ENCODE measurements at places on chromosomes 5 and 9.
A peak's percentile ranks its signal among the peaks of the same experiment; 100 is the strongest.

GRCh38 chr9:77935974-77936373 lies 95.6 kb downstream of the GNAQ start:
- no peak for DNase-seq

DNA sequence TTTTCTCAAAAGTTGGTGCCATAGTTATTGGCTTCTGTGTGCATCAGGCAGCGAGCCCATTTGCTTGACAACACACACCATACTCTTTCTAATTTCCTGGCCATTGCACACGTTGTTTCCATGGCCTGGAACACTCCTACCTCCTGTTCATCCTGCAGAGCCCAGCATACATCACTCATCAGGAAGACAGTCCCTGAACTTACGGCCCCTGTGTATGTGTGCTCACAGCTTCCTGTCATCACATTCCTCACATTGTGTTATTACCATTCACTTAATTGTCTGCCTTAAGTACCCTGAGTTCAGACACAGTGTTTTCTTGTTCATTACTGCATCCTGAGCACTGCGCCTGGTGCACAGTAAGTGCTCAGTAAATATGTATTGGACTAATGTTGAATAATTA lies 355.9 kb downstream of the PRELID2 start:
- DNase-seq, result no peak

- DNase-seq, result no peak
Measured at GRCh38 chr5:150113047-150113744, 26.8 kb upstream of the CSF1R start.

GRCh38 chr9:99828417-99829176 lies 6.9 kb downstream of the NR4A3 start:
- peak; percentile 29 for DNase-seq

DNA sequence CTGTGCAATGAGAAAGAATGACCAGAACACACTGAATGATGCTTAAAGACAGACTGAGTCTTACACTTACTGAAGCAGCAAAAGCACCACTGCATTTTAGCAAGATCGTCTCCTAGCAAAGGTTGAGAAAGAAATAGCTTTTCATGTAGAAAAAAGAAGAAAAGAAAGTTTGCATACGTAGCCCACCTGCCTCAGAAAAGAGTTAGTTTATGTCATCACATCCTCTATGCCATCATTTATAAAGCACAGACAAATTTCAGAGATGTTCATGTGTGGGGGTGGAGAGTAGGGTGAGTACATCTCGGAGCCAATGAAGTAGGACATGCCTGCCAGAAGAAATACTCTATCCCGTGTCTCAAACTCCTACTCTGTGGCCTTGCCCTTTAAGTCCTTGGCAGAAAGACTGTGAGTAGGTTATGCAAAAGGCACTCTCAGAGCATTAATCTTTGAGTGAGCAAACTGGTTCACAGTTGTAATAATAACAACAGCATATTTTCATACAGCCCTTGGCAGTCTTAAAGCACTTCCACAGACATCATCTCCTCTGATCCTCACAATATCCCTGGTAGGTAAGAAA lies 22.4 kb downstream of the NRG2 start:
- no peak for DNase-seq

All from stimulated activated effector memory CD8-positive, alpha-beta T cell treated with anti-CD3 and anti-CD28 coated beads, Interleukin-12 subunit alpha, Interleukin-12 subunit beta, amount 100 ng/mL, for 72 hours (primary cell).